ENCODE measurements at places on chromosomes 13 and 19.
A peak's percentile ranks its signal among the peaks of the same experiment; 100 is the strongest.

DNA sequence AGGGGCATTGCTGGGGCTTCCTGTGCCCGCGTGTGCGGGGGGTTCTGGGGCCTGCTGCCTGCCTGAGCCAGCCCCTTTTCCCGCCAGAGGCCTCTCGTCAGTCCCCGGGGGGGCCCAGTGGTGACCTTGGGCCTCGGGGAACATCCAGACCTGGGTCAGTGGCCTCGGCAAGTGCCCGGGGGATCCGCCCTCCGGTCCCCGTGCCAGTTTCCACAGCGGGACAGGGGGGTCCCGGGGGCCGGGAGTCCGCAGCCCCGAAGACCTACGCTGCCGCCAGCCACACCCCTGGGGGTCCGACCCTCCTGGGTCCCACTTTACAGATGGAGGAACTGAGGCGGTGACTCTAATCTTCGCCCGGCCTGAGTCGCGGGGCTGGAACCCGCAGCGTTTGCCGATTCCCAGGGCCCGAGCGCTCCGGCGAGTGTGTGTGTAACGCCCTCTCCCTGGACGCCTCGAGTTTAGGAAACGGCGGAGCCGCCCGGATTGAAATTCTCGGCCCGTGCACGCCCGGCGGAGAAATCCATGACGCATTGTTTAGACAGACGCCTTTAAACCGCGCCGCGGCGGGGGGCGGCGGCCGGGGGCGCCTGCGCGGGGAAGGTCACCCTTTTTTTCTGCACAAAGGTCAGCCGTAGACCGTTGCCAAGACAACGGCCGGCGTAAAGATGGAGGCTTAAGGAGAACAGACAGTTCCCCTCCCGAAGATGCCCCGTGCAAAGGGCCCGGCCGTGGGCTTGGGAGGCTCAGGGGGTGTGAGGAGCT lies 39.3 kb downstream of the EFNA2 start:
- peak; percentile 14 for DNase-seq

DNA sequence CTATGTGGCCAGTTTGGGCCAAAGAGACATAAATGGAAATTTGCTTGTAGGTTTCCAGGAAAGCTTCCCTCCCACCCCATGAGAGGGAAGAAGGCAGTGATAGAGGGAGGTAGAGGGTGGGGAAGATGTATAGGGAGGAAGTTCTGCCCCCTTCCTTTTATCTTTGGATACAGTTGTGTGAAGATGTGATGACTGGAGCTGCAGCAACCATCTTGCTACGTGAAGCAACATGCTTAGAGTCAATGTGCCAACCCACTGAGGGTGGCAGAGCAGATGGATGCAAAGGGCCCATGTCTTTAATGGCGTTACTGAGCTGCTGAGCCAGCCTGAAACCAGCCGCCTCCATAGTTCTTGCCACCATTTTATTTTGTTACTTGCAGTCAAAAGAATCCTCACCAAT lies 10.7 kb downstream of the VSIG10L start:
- no peak for DNase-seq

DNA sequence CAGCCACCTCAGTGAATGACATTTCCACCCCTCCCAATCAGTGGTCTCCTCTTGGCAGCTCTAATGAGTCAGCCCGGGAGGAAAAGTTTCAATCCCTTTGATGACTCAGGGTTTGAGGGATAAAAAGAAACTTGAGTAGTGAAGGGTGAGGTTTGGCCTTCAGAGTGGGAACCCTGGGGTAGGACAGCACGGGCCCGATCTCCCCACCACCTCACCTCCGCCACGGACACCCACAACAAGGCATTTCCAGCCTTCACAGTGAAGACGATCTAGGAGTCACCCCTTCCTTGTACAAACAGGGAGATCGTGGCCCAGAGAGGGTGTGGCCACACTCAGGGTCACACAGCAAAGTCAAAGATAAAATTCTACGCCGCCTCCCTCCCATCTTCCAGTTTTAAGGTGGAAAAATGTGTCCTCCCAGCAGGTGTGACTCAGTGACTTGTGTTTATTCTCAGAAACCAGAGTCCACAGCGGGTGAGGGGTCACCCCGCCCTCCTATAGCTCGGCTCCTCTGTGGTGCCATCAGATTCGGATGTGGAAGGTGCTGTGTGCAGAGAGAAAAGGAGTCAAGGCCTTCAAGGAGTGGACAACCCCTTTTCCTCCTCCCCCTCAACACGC lies 12.3 kb downstream of the CIB3 start:
- peak; percentile 39 for DNase-seq

- DNase-seq = no peak
Observed at GRCh38 chr19:45934551-45935230, 20.1 kb upstream of the NANOS2 start.

GRCh38 chr13:40966298-40966697 lies 52.8 kb downstream of the ELF1 start:
- DNase-seq = no peak

GRCh38 chr13:106010836-106011235 lies 524.6 kb downstream of the EFNB2 start:
- no peak for DNase-seq

GRCh38 chr19:7509625-7510024 lies 6.3 kb upstream of the ZNF358 start:
- DNase-seq = no peak

GRCh38 chr19:33407716-33408115 lies 34.2 kb downstream of the CEBPG start:
- DNase-seq = no peak

- no peak for DNase-seq
Observed at GRCh38 chr19:57566396-57567265, 7.0 kb upstream of the ZNF550 start.
